ENCODE measurements at places on chromosomes 3 and 15. TPM values are rescaled to one million over a fixed set of nuclear protein-coding genes. Genes with fewer than 3 reads are reported as not detected.

The CLDN16 gene
- total RNA-seq, result 1.2 TPM

The KCNMB3 gene
- 1.7 TPM for total RNA-seq

The FSD2 gene
- total RNA-seq, result not detected

The CPNE9 gene
- not detected for total RNA-seq

The GPR87 gene
- not detected for total RNA-seq
